Stimulated activated CD4-positive, alpha-beta T cell treated with anti-CD3 and anti-CD28 coated beads, Interleukin-15, amount 100 ng/mL, for 48 hours (primary cell): ENCODE measurements at places on chromosomes 1 and 21.

- no peak for DNase-seq
Measured at GRCh38 chr1:174040387-174040786, 18.2 kb upstream of the RC3H1 start.

- DNase-seq, result no peak
Measured at GRCh38 chr1:205950280-205950679, 7.0 kb upstream of the SLC26A9 start.

GRCh38 chr1:199743227-199743626 is 284.3 kb upstream of the NR5A2 start:
- no peak for DNase-seq

- DNase-seq, result no peak
Measured at GRCh38 chr1:51714374-51715019, 97.6 kb downstream of the OSBPL9 start.

GRCh38 chr1:6477039-6477820 is 11.3 kb upstream of the TNFRSF25 start:
- DNase-seq, result no peak

GRCh38 chr1:173009597-173009996 is 41.1 kb downstream of the TNFSF18 start:
- no peak for DNase-seq

DNA sequence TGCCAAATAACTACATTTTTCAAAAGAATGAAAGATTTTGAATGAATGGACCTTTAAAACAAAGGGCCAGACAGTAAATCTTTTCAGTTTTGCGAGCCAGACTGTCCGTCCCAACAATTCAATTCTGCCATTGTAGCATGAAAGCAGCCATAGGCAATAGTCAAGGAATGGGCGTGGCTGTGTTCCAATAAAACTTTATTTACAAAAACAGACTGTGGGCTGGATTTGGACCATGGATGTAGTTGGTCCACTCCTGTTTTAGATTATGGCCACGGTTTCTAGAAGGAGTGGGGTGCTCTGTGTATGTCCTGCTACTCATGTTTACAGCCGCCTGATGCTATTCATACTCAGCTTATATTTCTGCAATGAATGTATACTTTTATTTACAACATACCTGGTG is 474.7 kb downstream of the CAMTA1 start:
- DNase-seq, result no peak

DNA sequence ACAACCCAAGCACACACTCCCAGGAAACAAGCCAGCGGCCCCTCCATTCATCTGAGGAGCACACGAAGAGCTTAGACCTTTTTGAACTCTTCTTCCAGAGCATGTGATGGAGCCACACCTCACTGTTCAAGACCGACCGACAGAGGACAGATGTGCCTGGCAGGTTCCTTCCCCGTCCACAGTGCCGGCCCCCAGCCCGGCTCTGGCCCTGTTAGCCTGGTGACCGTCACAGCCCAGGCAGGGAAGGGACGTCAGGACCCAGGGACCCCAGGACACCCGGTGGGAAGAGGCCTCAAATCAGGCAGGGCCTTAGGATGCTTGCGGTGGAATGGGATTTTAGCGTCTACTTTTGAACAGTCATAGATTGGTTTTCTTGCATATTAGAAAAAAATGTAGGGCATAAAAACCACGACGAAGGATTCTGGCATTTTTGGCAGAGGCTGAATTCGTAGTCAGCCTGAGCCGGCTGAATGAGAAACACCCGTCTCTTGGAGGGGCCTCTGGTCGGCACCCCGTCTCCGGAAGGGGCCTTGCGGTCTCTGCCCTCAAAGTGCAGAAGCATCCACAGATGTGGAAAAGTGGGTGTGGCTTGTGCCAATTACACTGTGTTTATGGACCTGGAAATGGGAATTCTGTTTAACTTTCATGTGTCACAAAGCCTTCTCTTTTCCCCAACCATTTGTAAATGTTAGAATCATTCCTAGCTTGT is 79.3 kb downstream of the SIK1 start:
- DNase-seq, result no peak

DNA sequence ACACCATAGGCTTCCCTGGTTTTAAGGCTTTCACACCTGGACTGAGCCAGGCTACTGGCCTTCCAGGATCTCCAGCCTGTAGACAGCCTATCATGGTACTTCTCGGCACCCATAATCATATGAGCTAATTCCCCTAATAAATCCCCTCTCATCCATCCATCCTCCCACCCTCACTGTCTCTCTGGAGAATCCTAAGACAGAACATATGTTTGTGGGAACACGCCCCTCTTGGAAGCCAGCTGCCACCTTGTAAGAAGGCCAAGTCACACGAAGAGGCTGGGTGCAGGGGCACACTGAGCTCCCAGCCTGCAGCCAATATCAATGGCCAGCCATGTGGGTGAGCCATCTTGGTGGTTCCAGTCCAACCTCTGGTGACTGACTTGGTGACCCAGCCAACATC is 7.4 kb downstream of the CLCC1 start:
- no peak for DNase-seq

- DNase-seq, result no peak
Measured at GRCh38 chr1:15732686-15733081, 3.4 kb upstream of the SLC25A34 start.

DNA sequence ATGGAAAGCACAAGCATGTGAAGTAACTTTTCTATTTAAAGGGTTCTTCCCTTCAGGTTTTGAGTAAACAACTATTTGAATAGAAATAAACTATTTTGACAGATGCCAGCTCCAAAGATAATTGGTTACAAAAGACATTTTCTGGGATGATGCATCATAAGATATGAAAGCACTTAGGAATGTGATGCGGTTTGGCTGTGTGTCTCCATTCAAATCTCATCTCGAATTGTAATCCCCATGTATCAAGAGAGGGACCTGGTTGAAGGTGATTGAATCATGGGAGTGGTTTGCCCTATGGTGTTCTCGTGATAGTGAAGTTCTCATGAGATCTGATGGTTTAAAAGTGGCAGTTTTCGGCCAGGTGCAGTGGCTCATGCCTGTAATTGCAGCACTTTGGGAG is 6.4 kb downstream of the DISP1 start:
- no peak for DNase-seq

DNA sequence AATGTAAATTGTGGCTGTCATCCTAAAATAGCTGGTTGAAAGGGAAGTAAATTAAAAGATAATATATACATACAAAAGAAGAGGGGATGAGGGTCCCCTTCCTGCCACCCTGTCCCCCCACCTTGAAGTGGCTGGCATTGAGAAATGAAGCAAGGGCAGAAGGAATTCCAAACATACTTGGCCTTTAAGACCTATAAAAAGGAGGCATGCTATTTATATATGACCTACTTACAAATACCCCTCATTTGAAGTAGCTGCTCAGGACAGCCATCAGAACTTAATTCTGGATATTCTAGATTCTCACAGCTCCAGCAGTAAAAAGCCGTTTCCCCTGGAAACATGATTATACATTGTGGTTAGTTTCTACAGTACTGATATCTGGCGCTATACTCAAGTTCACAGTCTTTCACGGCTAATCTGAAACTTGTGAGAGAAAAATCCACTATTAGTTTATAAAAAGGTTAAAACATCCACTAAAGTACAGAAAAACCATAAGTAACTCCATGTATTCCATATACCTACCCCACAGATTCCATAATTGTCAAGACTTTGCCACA is 9.6 kb upstream of the MAP10 start:
- no peak for DNase-seq

DNA sequence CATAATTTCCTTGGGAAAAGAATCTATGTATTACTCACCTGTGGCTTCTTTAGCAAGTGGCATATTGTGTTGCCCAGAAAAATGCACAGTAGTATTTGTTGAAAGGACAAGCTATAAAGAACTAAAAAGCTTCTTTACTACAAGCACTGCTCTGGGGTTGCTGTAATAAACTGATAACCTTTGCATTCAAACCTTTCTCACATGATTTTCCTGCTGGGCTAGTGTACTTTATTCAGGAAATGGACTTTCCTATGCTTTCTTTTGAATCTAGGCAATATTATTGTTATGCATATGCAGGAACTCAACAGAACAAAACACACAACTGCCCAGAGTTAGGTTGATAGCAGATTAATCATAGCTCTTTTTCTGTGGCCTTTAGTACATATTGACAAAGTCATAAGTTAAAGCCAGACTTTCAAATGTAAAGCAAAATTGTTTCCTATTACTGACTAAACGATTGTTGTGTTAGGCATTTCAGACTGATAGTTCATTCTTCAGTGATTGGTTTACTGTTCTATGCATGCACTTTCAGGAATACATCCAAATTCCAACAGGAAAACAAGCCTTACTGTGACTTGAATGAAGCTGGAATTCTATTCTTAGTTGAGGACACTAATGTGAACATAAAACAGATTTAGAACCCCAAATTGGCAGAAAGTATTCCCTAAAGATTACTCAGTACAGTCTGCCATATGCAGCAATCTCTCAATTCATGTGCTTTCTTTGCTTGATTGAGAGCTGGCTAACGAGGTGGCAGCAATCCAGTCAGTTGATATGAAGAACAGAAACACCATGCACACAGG is 564.3 kb upstream of the NEGR1 start:
- DNase-seq, result no peak
